ENCODE measurements at places on chromosomes 16 and 17.

- no peak for DNase-seq
Observed at GRCh38 chr16:74868501-74868900, 93.9 kb upstream of the FA2H start.

- DNase-seq: no peak
Observed at GRCh38 chr16:74111456-74111982, 185.1 kb upstream of the PSMD7 start.

- peak; percentile 77 for DNase-seq
Observed at GRCh38 chr16:29290631-29291247, 115.8 kb downstream of the NPIPB11 start.

- no peak for DNase-seq
Observed at GRCh38 chr16:80163339-80163738, 377.5 kb upstream of the DYNLRB2 start.

DNA sequence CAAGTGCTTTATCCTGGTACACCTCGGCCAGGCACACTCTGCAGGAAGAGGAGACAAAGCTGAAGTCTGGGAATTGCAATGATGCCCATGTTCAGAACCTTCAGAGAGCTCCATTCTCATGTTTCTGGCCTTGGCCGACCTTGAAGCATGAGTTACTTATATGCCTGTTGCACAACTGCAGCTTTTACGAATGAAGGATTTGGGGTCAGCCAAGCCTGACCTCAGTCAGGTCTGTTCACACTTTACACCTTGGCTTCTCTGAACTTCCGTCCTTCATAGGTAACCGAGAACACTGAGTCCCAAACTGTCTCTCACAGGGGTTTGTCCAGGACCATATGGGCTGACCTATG, 66.7 kb downstream of the GTF3C1 start:
- DNase-seq: no peak

DNA sequence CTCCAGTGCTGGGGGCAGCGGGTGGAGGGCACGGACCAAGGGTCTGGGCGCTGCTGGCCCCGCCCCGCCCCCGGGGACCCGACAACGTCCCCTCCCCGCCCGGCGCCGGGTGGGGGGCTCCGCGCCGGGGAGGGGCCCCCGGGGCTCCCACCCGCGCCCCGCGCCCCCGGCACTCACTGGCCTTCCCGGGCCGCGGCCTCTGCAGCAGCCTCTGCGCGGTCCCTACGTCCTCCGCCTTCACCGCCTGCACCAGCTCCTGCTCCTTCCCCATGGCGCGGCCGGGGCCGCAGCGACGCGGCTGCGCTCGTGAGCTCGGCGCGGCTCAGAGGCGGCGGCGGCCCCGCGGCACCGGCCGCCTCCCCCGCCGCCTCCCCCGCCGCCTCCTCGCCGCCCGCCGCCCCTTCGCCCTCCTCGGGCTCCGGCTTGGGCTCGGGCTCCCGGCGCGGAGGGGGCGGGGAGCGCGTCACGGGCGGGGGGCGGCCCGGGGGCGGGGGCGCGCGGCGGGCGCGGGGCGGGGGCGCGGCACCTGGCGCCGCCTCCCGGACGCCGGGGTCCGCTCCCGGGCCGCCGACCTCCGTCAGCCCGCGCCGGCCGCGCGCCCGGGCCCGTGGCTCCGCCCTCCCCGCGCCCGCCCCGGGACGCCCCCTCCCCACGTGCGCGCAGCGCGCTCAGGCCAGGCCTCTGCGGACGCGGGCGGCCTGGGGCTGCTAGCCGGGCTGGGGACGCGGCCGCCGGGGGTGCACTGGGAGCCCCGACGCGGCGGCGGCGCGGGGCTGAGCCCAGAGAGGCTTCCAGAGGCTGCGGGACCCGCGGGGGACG, at the start of gene CASKIN1:
Gene CASKIN1, minus strand, starts transcription at position 444 of the 819 bp plus-strand sequence. Its CDS starts 173 bp downstream, at position 271.
- DNase-seq: no peak

DNA sequence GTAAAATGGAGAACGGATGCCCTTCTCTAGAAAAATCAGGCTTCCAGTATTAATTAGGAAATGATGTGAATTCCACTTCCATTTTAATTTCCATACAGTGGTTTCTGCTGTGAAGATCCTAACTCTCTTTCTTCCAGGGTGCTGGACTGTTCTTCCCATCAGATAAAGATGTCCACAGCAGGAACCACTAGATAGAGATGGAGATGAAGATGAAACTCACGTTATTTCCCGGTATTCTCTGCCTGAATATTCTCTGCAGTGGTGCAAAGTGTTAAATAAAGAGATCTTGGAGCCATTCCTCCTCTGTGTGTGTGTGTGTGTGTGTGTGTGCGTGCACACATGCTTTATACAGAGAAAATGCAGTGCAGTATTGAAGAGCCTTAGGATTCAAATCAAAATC, 727.5 kb downstream of the KCNJ2 start:
- no peak for DNase-seq

DNA sequence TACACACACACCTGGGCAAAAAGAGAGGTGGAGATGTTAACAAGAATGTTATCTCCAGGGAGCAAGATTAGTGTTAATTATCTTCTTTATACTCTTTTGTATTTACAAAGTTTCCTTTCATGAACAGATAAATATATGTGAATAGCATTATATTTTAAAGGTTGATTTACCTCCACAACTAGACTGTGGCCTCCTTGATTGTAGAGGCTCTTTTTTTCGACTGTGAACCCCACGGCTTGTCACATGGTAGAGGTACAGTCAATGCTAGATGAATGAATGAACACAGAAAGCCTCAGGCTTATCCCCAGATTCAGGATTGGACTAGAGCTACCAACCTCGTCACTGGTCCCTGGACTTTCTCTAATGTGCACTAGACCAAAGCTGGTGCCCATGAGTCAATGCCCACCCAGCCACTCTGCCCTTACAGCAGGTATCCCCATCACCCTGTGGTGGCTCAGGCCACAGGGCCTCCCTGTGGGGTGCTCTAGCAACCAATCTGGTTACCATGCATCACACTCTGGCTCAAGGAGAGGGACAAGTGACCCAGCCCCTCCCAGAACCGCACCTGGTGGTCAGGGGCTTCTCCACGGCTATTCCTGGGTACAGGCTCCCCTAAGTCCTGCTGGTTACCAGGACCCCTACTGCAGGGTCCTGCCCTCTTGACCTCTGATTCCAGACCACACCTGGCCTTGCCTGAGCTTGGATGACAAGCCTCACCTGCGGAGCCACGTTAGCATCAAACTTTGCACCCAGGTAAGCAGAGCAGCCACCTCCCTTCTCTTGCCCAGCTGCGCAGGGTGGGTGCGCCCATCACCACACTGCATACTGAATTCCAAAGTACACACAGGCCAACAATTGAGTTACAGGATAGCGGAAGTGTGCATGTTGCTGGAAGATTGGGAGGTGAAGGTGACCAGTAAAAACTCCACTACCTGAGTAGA, 101.0 kb downstream of the CDYL2 start:
- DNase-seq: no peak

DNA sequence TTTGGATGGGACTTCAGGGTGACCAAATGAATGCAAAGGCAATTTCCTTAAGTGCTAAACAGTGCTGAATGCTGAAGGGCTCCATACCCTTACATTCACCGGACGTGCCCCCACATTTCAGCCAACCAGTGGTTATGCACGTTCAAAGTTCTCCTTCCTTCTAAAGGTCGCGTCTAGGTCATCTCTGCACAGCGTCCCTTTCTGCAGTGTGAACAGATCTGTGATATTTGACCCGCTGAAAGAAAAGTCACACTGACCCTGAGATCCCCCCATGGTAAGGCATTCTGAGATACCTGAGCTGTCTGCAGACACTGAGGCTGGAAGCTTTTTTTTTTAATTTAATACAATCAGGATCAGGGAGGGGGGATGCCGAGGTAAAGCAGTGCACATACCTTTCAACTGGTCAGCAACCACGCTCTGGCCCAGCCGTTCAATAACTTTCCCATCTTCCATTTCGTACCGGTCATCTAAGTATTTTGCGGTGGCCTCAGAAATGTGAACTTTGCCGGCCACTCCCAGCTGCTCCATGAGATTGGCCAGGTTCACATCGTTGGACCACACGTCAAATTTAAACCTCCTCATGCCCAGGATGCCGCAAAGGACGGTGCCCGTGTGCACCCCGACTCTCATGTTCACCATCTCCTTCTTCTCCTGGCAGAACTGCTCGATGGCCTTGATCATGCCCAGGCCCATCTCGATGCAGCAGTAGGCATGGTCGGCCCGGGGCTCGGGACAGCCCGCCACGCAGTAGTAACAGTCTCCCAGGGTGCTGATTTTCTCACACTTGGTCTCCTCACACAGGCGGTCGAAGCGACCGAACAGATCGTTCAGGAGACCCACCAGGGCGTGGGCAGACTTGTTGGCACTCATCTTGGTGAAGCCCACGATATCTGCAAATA, 2.6 kb downstream of the ADCY9 start:
- no peak for DNase-seq
